Activated CD8-positive, alpha-beta memory T cell treated with anti-CD3 and anti-CD28 coated beads, Interleukin-2, amount 50 U/mL, for 4 hours (primary cell): ENCODE measurements at places on chromosomes 1 and 21.
A peak's percentile ranks its signal among the peaks of the same experiment; 100 is the strongest.

GRCh38 chr21:34307991-34308532 lies 55.7 kb upstream of the KCNE2 start:
- no peak for DNase-seq

- DNase-seq, result no peak
These were observed 477.5 kb upstream of the DAB1 start for GRCh38 chr1:57901208-57901919.

DNA sequence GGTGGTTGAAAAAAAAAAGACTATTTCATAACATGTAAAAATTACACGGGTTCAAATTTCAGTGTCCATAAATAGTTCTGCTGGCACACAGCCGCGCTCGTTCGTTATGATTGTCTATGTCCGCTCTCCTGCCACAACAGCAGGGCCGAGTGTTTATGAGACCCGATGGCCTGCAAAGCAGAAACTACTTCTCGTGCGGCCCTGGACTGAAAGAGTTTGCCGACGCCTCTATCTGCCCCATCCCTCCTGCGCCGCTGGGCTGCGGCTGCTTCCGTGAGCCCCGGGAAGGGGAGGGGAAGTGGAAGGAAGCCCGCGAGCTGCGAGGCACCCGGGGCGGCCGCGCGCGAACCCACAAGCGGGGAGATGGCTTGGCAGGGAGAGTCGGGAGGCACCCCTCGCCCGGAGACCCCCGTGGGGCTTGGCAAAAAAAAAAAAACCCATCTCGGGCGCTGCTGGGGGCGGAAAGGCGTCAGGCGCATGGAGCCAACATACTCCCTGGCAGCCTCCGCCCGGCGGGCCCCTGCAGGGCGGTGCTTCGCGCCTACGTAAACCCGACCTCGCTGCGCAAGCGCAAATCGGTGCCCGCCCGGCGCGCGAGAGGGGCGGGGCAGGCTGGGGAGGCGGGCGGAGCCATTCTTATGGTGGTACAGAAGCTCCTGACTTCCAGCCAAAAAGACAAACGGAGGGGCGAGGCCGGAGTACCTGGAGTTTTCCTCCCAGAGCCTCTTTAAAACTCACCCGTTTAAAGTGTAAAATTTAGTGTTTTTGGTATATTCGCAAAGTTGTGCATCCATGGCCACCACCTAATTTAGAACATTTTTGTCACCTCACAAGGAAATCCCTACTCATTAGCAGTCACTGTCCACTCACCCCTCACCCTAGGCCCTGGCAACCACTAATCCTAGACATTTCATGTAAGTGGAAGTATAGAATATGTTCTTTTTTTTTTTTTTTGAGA lies 8.3 kb downstream of the SLC27A3 start:
- DNase-seq, result peak; percentile 92

DNA sequence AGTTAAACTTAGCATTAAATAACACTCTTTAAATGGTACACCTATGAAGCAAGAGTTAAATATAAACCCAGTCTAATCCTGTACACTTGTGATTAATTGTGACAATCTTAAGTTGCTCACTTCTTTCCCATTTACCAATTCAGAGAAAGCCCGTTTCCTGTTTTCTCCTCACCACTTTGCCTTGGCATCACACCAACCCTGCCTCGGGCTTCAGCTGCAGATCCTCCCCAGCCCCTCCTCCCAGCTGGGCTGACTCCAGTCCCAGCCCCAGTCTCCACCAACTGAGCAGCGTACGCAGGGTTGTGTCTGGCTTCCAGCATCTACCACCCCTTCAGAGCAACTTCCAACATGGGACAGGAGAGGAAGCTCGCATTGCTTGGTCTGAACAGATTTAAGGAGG lies 4.1 kb downstream of the PYCR2 start:
- no peak for DNase-seq

- no peak for DNase-seq
These were observed 200.9 kb upstream of the IVNS1ABP start for GRCh38 chr1:185517808-185518419.

GRCh38 chr1:84037758-84038611 lies 39.1 kb upstream of the TTLL7 start:
- no peak for DNase-seq

GRCh38 chr1:239563681-239564080 lies 177.3 kb downstream of the CHRM3 start:
- DNase-seq, result no peak

GRCh38 chr21:46153247-46154154 lies 1.9 kb downstream of the FTCD start:
- peak; percentile 13 for DNase-seq
